Vagina (tissue), 2 donors: ENCODE measurements at places on chromosomes 11 and 22.

GRCh38 chr11:45644981-45645889 is 20.2 kb downstream of the CHST1 start:
- DNase-seq: peak; percentile 64

DNA sequence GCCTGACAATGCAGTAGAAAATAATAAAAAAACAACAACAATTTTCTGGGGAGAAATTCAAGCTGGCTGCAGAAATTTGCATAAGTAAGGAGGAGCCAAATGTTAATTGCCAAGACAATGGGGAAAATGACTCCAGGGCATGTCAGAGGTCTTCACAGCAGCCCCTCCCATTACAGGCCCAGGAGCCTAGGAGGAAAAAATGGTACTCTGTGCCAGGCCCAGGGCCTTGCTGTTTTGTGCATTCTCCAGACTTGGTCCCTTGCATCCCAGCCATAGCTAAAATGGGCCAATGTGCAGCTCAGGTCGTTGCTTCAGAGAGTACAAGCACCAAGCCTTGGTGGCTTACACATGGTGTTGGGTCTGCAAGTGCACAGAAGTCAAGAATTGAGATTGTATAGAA is 45.5 kb downstream of the MS4A2 start:
- DNase-seq: no peak

DNA sequence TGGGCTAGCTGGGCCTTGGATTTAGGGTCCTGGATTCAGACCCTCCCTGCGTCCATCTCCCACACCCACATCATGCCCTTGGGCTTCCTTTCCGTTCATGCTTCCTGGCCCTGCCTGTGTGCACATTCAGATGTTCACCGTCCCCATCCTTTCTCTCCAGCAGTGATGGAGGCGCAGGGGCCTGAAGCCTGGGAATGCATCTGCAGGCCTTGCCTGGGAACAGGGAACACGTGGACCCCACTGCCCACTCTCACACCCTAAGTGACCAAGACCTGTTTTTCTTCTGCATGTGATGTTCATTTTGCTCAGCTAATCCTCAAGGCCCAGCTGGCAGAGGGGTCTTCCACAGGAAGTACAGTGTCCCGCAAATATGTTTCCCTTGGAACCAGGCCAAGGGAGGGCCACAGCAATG is 91.6 kb upstream of the PARVA start:
- peak; percentile 70 for DNase-seq

- no peak for DNase-seq
Measured at GRCh38 chr11:46047520-46047919, 73.7 kb downstream of the PHF21A start.

DNA sequence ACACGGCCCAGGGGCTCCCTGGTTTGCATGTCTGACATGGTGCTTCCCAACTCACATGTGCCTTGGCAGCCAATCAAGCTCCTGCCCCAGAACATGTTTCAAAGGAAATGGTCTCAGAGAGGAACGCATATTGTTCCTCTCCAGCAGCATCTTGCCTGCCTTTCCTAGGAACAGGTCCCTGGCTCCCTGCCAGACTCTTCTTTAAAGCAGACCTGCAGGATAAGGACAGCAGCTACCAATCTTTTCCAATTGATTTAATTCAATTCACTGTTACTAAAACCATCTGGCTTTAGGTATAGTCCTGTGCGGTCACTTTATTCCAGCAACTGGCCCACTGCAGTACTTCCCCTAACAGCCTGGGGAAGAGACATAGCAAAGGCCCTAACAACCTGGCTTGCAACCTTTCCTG is 79.9 kb downstream of the AMBRA1 start:
- no peak for DNase-seq

- no peak for DNase-seq
Measured at GRCh38 chr11:6040874-6041273, 10.3 kb upstream of the OR56A1 start.

GRCh38 chr11:133705873-133706272 is 139.4 kb downstream of the SPATA19 start:
- peak; percentile 25 for DNase-seq

DNA sequence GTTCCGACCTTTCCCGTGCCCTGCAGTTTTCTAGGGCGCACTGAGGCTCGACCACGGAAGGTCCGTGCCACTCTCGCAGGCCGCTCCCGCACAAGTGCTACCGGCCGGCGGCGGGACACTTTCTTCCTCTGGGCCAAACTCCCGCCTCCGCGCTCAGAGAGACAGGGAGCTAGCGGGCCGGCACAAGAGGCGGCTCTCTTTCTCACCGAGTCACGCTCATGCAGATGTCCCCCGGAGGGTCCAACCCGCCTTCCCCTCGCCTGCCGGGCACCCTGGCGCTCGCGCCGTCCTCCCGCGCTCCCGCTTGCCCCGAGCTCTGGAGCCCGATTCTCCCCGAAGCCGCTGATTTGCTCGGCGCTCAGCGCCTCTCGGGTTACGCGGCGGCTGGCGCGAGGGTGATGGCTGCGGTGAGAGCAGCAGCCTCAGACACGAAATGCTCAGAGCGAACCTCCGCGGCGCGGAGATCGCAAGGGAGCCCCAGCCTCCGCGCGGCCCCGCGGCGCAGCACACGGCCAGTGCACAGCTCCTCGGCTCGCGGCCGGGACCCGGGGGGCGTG is 1.0 kb downstream of the LMO1 start:
- DNase-seq: no peak

GRCh38 chr22:23826510-23827350 is 12.1 kb downstream of the DERL3 start:
- no peak for DNase-seq

- DNase-seq: no peak
Measured at GRCh38 chr11:101617735-101618332, 34.0 kb upstream of the TRPC6 start.

GRCh38 chr22:32265882-32266767 is 11.0 kb upstream of the SLC5A4 start:
- no peak for DNase-seq

DNA sequence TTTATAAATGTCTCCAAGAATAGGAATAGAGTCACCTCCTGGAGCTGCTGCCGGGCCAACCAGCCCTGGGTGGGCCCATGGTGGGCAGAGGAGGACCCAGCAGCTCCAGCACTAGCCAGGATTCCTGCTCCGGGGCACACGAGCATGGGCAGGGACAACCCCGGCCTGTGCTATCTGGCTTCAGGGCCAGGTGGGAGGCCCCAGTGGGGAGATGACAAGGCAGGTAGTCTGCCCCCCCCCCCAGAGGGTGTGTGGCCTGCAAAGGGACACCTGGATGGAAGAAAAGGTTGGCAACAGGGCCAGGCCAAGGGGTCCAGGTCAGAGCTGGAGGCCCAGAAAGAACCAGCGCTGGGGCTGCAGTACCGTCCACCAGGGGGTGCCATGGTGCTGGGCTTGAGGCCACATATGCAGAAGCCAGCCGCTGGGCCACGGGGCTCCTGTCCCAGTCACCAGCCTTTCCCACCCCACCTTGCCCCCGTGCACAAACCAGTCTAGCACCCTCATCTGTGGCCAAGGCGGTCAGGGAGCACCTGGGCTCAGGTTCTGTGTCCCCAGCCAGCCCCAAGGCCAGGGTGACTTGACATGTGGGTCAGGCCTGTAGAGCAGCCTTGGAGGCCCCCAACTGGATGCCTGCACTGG is 3.4 kb downstream of the TSPAN32 start:
- DNase-seq: peak; percentile 89

DNA sequence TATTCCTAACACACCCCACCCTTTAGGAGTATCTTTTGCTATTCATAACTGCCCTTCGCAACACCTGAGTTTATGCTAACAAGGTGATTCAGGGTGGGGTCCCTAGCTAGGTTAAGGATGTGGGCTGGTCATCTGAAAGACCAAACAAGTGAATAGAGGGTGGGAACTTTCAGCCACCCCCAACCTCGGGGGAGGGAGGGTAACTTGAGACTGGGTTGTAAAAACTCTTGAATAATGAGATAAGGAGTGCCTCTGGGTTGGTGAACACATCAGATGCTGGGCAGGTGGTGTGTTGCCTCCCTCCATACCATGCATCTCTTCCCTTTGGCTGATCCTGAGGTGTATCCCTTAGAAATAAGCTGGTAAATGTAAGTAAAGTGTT is 111.5 kb downstream of the SWAP70 start:
- no peak for DNase-seq
